ENCODE measurements at places on chromosomes 3 and 15.

GRCh38 chr3:176401211-176401610, 796.1 kb downstream of the TBL1XR1 start:
- no peak for DNase-seq

DNA sequence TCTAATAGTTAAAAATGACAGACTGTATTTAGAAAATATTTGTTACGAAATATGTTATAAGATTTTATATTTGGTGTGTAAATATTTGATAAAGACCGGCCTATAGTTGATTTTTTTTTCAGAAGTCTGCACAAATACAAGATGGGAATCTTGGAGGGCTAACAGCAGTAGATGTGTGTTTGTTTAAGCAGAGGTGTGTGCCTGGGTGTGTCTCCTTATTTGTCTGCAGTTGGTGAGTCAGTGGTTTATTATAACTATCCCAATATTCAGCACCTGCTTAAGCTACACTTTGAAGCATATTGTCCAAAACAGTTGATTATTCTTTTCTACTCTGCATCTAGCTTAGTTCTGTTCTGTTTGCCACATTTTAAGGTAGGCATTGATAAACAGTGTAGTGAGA, 12.4 kb downstream of the GLCE start:
- no peak for DNase-seq

- DNase-seq = no peak
Observed at GRCh38 chr15:41957021-41957897, 15.1 kb downstream of the EHD4 start.

DNA sequence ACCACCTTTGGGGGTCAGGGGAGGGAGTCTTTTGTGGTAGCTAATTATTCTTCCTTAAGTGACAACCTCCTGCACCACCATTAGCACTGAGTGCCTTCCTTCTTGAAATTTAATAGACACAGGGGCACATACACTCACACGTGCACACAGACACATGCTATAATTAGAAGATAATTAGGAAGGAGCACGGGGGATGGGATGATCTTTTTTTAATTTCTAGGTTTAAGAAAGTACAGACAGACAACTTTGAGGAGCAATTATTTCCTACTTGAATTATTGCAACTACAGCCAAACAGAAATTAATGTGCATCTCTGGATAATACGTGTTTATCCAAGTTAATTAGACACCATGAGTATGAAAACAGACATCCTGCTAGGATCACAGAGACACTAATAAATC, 44.8 kb upstream of the GUCA1C start:
- DNase-seq = no peak

DNA sequence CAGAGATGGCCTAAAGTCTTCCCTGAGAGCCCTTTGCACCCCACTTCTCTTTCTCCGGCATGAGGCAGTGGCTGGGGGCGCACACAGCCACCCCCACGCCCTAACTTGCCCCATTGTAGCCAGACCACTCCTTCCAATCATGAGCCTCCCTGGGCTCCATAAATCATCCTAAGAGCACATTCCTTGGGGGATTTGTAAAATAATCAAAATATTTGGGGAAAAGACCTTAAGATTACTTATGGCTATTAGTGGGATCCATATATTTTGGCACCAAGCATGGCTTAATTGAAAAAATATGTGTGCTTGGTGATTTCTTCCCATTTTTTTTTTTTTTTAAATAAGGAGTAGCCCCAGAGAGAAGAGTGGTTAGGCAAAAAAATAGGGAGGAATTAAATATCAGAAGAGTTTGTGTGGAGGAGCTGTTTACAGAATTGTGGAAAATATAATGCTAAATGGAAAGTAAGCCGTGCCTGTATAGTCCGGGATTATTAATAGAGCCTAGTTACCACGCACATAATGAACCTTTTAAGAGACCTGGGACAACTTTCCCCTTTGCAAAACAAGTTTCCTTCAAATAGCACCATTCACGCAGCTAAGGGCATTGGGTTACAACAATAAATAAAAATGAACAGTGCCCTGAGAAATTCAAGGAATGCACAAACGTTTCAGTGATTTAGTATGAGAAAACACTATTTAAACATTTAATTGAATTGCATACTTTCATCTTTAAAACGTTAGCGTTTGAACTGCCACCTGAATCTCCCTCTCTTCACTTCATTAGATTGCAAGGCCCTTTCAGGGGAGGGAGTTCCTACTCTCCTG, 46.1 kb downstream of the SMAD6 start:
- DNase-seq = no peak

- DNase-seq = no peak
Observed at GRCh38 chr3:108189440-108189839, 32.8 kb downstream of the IFT57 start.

- DNase-seq = no peak
Observed at GRCh38 chr3:100159331-100160153, 45.2 kb upstream of the FILIP1L start.

- no peak for DNase-seq
Observed at GRCh38 chr3:188734395-188734794, 437.4 kb upstream of the TPRG1 start.

Data from suppressor macrophage treated with lipopolysaccharide for 1 hour (primary cell).